ENCODE measurements at places on chromosomes 13 and 19.

DNA sequence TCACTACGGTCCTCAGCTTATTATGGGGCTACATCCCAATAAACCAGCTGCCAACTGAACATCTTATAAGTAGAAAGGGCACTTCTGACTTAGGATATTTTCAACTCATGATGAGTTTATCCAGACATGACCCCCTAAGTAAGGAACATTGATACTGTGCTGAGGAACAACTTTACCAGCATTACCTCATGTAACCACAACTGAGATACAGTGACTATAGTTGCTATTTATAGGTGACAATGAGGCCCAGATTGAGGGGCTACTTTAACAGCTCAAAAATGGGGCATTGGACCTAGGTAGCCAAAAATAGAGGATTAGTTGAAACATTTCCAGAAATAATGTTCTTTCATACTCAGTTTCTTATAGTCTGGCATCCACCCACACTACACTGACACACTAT lies 26.8 kb downstream of the SKA3 start:
- no peak for DNase-seq

DNA sequence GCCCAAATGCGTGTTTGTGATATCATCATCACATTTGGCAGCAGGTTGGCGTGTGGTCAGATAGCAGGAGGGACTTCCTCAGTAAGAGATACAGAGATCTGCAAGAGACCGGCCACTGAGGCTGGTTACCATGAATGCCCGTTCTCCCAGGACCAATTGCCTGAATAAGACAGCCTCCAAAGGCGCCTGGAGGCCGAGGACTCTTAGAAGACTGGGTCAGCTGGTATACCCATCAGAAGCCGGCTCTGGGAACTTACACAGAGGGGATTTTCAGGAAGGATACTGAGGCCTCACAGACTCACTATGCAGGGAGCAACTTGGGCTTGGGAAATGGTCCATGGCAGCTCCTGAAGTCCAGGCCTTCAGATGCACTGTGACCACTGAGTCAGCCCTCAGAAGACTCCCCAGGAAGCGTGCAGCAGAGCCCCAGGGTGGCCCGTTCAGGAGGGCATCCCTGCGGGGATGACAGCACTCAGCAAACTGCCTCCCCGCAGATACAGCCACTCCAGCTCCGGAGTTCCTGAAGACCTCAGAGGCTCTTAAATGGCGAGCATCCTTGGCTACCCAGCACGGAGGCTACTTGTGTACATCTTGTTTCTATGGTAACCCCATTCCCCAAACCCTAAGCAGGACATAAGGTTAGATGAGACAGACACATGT lies 26.4 kb upstream of the VSTM2B start:
- no peak for DNase-seq

DNA sequence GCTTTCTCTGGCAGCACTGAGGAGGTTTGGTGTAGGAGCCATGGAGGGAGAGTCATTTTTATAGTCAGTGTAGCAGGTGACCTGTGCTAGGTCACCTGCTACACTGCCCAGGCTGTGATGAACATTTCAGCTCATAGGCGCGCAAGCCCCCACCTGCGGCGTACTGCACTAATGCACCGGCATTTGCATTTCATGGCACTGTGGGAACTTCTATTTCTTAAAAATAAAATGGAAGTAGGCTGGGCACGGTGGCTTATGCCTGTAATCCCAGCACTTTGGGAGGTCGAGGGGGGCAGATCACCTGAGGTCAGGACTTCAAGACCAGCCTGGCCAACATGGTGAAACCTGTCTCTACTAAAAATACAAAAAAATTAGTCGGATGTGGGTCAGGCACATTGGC lies 101.0 kb downstream of the SLC7A1 start:
- no peak for DNase-seq

- DNase-seq: no peak
Measured at GRCh38 chr13:44902738-44903137, 86.5 kb downstream of the NUFIP1 start.

DNA sequence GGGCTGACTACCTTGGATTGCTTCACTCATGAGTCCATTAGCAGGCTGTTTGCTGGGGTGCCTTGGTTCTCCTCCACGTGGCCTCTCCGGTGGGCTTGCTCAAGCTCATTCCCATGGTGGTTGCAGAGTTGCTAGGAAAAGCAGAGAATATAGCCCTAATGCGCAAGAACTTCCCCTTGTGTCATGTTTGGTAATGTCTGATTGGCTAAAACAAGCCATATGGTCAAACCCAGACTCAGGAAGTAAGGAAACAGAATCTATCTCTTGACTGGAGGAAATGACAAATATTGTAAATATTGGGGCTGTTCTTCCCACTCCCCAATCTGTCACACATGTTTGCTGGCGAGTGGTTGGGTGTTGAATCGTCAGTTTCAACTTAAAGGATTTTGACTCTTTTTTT lies 12.1 kb downstream of the NFILZ start:
- no peak for DNase-seq

DNA sequence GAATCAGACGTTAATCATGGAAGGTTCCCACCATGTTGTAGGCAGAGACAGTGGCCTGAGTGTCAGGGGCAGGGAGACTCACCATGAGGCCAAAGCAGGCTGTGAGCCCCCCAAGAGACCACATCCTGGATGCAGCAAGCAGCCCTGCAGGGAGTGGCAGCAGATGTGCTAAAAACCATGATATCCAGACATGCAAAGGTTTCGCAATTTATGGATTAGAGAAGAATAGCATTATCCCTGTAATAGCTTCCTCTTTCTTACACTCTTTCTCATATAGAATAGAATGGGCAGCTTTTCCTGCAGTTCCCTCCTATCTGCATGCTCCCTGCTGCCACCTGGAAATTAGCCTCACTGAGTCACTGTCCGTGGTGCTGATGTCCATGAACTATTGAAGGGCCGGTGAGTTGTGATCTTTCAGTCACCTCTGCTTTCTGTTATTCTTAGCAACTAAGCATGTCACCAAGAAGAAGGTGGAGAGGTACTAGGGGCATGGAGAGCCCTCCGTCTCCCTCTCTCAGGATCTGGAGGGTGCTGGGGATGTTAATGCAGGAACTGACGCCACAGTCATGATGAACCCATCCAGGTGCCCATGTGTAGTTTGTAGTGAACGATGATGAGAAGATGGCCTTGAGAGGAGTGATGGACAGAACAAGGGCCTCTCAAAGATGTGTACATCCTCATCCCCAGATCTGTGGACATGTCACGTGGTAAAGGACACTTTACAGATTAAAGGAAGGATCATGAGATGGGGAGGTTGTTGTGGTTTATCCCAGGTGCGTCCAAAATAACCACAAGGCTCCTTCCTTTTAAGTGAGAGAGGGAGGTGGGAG lies 9.9 kb downstream of the CEACAM4 start:
- peak; percentile 14 for DNase-seq

GRCh38 chr19:964761-965694 lies 19.1 kb upstream of the WDR18 start:
- DNase-seq: no peak

DNA sequence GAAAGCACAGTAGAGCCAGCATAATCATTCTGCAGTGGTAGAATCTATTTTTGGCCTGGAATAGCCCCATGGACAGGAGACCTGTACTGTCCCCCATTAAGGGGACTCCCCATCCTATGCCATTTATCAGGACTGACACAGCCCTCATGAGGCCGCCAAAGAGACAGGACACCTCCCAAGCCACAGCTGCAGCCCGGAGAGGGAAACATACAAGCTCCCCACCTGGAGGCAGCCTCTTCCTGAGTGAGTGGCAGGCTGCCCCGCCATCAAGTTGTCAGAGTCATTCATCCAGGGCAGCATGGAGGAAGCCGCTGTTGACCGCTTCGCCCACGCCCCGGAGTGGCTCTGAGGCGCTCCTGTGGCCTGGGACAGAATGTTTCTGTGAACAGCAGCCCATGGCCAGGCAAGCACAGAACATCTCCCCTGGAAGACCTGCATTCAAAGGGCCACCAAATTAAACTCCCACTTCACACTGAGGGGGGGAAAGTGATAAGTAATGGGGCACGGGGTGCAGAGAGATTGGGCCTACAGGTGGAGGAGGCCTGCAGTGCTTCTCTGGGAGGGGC lies 111.3 kb downstream of the ZDHHC20 start:
- no peak for DNase-seq

DNA sequence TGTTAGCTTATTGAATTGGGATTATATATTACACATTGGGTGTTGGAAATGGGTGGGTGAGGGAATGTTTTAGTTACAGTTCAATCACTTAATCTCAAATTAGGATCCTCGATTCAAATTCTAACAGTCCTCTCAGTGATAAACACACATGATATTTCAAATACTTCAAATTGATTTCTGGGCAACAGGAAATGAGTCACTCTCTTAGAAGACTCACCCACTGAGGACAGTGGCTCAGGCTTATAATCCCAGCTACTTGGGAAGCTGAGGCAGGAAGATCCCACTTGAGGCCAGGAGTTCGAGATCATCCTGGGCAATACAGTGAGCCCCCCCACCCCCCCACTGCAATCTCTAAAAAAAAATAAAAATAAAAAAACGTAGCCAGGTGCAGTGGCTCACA lies 435.3 kb downstream of the KLF12 start:
- no peak for DNase-seq

DNA sequence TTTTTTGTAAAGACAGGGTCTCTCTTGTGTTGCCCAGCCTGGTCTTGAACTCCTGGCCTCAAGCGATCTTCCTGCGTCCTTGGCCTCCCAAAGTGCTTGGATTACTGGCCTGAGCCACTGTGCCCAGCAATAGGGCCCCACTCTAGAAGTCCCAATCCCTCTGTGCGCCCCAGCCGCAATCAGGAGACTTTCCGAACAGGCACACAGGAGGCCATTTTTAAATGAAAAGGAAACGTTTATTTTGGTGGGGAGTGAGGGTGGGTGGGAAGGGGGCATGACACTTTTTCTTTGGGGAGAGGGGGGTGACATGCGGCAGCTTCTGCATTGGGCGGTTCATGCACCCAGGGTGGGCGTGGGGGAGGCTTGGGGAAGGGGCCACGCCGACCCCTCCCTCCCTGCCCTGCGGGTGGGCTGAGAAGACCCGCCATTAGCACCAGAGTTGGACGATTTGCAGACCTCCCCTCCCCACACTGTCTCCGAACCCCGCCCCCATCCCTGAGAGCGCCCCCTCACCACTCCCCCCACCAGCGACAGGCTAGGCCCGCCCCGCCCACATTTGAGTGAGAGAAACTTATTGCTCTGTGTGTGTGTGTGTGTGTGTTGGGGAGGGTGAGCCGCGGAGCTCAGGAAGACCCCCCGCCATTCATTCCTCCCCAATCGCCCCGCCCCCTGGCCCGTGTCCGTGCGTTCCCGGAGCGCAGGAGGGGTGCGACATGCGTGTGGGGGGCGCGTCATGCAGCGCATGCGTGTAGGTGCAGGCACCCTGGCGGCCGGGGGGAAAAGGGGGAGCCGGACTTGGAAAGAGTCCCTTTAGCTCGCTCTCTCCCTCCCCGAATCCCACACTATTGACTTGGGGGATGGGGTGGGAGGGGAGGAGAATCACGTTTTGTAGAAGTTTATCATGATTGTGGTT lies 17.2 kb downstream of the KCNC3 start:
- peak; percentile 14 for DNase-seq

DNA sequence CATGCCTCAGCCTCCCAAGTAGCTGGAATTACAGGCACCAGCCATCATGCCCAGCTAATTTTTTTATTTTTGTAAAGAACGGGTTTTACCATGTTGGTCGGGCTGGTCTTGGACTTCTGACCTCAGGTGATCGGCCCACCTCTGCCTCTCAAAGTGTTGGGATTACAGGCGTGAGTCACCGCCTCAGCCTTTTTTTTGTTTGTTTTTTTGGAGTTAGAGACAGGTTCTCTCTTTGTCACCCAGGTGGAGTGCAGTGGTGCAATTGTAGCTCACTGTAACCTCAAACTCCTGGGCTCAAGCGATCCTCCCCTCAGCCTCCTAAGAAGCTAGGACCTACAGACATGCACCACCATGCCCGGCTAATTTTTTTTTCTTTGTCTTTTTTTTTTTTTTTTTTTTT lies 15.6 kb upstream of the NOTCH3 start:
- no peak for DNase-seq

- no peak for DNase-seq
Measured at GRCh38 chr13:93984052-93984451, 495.4 kb downstream of the DCT start.

DNA sequence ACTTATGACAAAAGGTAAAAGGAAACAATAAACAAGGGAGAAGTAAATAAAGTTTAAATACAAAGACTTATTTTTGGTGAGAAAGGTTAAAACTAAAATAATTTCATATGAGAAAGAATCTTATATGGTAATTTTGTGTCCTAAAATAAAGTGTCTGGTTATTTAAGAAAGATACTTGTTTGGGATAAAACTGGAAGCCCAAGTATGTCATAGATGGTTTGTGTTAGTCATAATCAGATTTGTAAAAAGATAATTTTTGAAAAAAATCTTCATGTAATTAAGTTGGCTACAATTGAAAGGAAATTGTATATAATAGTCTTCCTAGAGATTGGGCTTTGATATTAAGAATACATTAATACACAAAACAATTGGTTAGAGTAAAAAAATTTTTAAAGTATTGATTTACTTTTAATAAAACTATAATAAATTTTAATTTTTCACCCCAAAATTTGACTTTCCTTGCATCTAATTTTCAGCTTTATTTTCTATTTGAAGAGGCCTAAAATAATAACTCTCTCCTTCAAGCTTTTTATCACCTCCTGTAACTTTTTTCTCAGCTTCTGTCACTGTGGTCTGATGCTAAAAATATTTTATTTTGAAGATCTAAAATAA lies 315.6 kb downstream of the SLITRK5 start:
- DNase-seq: no peak

DNA sequence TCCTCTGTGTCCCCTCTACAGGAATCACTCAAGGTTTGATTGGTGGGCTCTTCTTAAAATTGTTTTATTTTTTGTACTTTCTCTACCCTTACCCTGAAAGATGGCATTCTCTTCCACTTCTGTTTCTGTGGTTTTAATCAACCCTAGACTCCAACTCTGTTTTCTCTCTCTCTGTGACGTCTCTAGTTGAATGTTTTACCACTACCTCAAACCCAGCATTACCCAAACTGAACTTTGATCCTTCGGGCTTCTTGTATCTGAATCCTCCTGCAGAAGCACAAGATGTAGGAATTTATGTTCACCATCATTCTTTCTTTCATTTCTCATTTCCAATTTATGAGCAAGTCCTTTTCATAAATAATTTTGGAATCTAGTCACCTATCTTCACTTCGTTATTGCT lies 39.9 kb downstream of the PCCA start:
- DNase-seq: no peak

DNA sequence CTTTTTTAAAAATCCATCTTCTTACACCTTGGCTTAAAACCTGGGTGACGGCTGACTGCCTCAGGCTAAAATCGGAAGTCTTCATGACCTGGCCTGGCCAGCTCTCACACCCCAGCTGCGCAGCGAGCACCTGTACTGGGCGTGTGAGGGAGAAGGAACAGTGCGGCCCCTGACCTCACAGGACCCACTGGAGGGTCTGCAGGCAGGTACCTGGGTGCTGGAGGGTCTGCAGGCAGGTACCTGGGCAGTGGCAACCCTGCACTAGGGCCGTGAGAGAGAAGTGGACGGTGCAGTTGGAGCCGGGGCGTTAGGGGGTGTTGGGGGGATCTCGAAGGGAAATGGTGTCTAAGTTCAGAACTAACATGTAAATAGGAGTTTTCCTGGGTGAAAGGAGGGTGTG lies 144.3 kb downstream of the STK24 start:
- DNase-seq: no peak

GRCh38 chr13:73059460-73060250 lies 850 bp downstream of the KLF5 start:
- peak; percentile 60 for DNase-seq

GRCh38 chr13:33489563-33489962 lies 204.0 kb upstream of the STARD13 start:
- DNase-seq: no peak
